Femur (tissue), 1 donor: ENCODE measurements at places on chromosomes 11 and 22.

GRCh38 chr11:28559492-28559891, 451.3 kb downstream of the METTL15 start:
- no peak for DNase-seq

- DNase-seq, result no peak
Measured at GRCh38 chr11:16958833-16959232, 55.4 kb downstream of the PLEKHA7 start.

- peak; percentile 32 for DNase-seq
Measured at GRCh38 chr11:11279956-11280689, 72.9 kb downstream of the CSNK2A3 start.

- DNase-seq, result no peak
Measured at GRCh38 chr22:41745968-41746367, 46.7 kb downstream of the MEI1 start.

DNA sequence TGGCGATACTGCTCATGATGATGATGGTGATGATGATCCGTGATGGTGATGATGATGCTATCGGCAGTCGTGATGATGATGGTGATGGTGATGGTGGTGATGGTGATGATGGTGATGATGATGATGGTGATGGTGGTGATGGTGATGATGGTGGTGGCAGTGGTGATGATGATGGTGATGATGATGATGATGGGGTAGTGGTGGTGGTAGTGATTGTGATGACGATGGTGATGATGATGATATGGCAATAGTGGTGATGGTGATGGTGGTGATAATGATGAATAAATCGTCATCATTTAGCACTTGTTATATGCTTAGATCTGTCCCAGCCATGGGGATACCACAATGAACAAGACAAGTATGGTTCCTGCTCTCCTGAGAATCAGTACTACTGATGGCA, 39.2 kb downstream of the SMIM38 start:
- no peak for DNase-seq

GRCh38 chr22:43136255-43136654, 6.9 kb downstream of the MCAT start:
- DNase-seq, result no peak

DNA sequence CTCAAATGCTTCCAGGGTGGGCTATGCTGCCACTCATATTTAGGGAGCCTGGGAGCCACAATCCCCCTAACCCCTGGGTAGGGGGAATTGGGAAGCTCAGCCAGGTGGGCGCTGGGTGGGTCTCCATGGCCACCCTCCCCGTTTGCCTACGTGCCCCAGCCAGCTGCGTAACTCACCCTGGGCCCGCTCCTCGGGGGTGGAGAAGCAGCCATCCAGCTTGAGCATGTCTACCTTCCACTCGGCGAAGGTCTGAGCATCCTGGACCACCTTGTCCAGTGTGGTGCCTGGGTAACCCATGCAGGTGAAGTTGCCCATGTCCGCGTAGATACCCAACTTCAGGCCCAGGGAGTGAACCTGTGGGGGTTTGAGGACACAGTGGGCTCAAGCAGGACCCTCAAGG, 3.7 kb downstream of the NAGA start:
- no peak for DNase-seq

- peak; percentile 10 for DNase-seq
Measured at GRCh38 chr11:77085652-77086051, 17.0 kb upstream of the OMP start.

DNA sequence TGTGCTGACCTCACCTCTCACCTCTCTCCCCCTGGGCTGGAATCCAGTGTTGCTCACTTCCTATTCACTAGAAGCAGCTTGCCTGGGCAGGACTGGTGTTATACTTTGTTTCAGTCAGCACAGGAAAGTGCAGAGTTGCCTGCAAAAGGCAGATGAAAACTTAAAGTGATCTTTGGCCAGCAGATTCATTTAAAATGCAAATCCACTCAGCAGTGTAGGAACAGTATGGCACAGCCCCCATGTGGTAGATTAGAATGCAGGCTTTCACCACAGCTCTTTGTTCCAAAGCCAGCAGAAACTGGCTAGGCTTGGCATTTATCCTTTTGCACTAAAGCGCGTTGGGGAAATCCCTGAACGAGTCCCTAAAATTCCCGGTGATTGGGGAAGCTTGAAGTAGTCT, 301.2 kb downstream of the OR4C45 start:
- DNase-seq, result no peak

- no peak for DNase-seq
Measured at GRCh38 chr11:70901951-70902521, 350.3 kb downstream of the SHANK2 start.

DNA sequence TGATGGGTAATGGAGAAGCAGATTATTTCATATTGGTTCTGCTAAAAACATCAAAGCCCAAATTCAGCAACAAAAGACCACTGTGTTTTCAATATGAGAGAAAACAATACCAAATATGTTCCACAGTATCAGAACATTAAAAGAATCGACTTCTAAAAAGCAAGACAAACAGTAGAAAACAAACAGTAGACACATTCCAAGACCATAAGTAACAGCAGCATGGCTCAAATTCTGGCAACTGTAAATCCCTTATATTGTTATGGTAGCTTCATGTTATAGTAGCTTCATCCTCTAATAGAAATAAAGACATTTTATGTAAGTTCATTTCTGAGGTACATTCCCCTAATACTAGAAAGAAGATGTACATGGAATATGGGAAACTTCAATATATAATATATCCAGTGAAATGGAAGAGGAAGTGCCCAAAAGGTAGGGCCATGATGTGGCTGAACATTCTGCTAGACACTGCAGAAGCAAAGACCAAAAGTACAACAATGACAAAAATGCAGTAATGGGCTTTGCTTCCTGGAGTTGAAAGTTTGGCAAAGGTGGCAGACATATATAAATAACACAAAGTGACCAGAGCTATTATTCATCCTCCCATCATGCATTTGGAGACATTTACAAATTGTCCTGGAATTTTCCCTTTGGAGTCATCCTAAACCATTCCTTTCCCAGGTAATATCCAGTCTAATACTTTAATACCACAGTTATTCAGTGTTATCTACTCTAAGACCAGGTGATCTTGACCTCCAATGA, 299.9 kb downstream of the DCDC1 start:
- no peak for DNase-seq

DNA sequence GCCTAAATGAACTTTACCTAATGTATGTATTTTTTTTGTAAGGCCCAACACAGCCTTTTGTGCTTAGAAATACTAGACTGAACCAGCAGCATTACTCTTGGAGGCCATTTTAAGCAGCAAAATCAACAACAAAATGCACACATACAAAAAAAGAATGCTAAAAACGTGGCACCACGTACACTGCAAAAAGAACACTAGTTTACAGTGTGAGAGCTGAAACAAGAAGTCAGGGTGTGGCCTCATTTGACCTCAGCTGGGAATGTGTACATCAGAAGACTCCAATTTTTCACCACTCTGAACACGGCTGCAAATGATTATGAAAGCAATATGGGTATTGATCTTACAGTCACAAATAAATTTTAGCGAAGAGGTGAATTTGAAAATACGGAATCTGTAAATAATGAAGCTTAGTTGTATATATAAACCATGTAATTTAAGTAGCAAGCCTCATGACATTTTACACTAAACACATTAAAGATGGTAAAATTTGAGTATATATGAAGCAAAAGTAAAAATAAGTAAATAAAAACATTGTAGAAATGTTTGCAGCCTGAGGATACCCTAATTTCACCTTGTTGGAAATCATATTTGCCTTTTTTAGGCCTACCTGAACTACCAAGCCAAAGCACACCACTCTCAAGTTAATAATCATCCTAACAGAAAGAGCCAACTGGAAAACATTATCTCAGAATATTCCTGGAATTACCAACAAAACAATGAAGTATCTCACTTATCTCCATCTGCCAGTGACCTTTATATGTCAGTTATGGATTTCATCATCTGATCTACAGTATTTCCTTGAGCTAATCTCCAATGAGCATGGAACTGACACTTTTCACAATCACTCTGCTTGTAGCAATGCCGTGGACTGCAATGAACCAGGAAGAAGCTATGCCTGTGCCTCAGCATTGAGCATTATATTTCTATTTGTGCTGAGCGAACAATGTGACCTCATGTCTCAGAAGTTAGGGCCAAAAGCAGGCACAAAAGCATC, 319.5 kb upstream of the FAT3 start:
- no peak for DNase-seq

DNA sequence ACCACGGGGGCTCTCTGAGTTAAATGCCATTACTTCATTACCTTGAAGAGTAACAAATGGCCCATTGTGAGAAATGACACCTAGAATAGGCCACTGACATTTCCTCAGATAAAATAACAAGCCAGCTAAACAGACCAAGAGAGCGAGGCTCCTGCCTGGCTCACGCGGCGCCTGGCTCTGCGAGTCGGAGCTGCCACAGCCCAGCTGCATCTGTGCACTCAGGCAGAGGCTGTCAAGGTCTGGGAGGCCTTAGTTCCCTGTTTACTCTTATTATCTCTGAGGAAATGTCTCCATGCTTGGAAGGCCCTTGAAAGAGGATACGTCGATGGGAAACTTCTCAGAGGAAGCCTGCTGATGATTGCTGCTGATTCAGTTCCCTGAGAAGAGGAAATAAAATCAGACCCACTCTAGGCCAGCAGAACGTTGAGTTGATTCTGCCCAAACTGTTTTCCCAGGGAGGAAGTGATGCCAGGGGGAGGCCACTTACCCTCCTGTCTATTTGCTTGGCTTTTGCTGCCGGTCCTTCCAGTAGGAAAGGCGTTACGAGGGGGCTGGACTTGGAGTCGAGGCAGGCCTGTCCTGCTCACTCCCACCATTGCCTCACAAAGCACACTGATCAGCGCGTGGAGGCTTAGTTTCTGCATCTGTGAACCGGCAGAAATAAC, 208.8 kb downstream of the TBC1D22A start:
- peak; percentile 62 for DNase-seq

DNA sequence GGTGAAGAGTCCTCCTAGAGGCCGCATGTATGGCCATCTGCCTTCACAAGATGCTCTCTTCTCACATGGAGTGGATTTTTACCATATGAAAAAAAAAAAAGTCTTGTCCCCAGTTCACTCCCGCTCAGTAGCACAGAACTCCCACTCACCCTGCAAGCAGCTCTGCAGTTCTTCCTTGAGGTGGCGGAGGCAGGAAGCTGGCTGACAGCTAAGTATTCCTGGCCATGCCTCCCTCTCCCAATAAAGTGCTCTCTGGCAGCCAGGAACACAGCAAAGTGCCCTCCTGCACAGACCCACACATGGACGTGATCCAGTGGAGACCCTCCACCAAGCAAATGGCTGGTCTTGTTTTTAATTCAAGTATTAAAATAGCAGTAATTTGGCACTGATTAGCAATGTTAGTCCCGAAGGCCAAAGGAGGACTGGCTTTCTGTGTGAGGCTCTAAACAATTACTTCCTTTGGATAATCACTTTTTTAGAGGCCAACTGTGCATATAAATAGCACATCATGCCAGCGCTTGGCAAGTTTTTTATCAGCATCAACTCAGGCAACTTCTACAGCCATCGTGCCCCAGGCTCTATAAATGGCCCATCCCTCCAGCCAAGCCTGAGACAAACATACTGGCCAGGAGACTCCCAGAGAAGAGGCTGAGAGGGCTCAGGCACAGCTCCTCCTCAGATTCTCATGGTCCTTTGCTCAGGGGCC, 413.6 kb downstream of the OPCML start:
- no peak for DNase-seq

GRCh38 chr11:57413681-57414080, 13.2 kb downstream of the SLC43A3 start:
- DNase-seq, result no peak

GRCh38 chr11:9136741-9137140, 45.3 kb upstream of the SCUBE2 start:
- DNase-seq, result no peak

- no peak for DNase-seq
Measured at GRCh38 chr22:27483095-27483785, 318.3 kb downstream of the MN1 start.

DNA sequence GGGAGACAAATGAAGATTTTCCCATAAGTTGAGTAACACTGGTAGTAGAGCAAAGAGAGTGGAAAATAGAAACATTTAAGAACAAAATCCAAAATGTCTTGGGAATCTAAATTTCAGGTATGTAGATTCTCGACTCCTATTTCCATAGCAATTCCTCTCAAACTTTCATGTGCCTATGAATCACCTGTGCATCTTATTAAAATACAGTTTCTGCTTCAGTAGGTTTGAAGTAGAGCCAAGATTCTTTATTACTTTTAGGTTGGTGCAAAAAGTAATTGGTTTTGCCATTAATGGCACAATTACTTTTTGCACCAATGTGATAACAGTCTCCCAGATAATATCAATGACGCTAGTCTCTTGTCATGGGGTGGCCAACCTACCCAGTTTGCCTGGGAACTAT, 115.3 kb upstream of the SLC5A12 start:
- no peak for DNase-seq

DNA sequence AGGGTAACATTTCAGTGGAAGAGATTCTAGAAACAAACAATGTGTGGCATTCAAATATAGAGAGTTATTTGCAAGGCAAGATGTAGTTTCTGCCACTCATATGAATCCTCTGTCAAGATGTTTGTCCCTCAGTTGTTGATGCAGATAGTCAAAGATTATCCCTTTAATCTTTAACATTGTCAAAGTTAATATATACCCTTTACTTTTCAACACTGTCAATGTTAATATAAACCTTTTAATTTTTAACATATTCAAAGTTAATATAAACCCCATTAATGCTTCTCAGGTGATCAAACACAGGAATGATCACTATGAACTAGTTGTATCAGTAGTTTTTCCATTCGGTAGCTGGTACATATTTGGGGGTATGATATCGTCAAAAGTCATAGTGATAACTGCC, 51.9 kb upstream of the PICALM start:
- no peak for DNase-seq

GRCh38 chr11:18013790-18014507, 1.1 kb upstream of the SERGEF start:
- no peak for DNase-seq

DNA sequence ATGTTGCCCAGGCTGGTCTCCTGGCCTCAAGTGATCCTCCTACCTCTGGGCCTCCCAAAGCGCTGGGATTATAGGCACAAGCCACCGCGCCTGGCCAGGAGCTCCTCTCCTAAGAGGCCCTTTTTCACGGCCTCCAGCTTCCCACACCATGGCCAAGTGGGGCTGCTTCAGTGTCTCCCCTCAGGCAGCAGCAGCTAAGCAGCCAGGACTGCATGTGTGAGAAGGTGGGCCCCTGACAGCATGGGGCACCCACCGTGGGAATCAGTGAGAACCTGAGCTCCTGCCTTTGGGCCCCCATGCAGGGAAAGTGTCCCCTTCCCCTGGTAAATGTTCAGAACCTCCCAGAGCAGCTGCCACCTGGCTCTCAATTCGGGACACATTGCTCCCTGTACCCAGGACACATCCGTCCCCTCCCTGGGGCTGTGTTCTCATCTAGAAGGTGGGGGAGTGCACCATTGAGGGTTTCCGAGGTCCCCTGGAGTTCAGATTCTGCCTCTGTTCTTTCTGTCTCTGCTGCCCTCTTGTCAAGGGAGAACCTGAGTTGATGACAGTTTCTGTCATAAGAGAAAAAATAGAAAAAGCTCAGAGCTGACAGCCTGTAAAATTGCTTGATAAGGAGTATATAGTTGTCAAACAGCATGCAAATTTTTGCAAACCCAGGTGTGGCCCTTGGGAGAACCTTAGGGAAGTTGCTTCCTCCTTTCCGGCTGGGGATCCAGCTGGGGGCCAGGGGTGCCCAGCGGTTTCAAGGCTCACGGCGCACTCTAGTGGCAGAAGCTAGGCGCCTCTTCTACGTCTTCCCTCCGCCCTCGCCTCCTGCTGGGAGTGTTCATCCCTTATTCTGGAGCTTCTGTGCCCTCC, 29.7 kb downstream of the FAM83F start:
- peak; percentile 77 for DNase-seq
